ENCODE measurements at places on chromosomes 5 and 9. TPM values are rescaled to one million over a fixed set of nuclear protein-coding genes. Genes with fewer than 3 reads are reported as not detected.

CTXN3 gene
- not detected for total RNA-seq

HTR4 gene
- total RNA-seq: 0.34 TPM

CDX1 gene
- total RNA-seq: not detected

GALNT12 gene
- total RNA-seq: 7.2 TPM

ZDHHC11 gene
- 7.5 TPM for total RNA-seq

PWWP2A gene
- 37.2 TPM for total RNA-seq

ZFP2 gene
- total RNA-seq: 1.3 TPM

SLC6A3 gene
- not detected for total RNA-seq

LCN12 gene
- total RNA-seq: not detected

CBY3 gene
- total RNA-seq: not detected

POU5F2 gene
- total RNA-seq: 3.7 TPM

FXN gene
- 4.5 TPM for total RNA-seq
